ENCODE measurements at places on chromosomes 2 and 18. TPM values are rescaled to one million over a fixed set of nuclear protein-coding genes. Genes with fewer than 3 reads are reported as not detected.

DNA sequence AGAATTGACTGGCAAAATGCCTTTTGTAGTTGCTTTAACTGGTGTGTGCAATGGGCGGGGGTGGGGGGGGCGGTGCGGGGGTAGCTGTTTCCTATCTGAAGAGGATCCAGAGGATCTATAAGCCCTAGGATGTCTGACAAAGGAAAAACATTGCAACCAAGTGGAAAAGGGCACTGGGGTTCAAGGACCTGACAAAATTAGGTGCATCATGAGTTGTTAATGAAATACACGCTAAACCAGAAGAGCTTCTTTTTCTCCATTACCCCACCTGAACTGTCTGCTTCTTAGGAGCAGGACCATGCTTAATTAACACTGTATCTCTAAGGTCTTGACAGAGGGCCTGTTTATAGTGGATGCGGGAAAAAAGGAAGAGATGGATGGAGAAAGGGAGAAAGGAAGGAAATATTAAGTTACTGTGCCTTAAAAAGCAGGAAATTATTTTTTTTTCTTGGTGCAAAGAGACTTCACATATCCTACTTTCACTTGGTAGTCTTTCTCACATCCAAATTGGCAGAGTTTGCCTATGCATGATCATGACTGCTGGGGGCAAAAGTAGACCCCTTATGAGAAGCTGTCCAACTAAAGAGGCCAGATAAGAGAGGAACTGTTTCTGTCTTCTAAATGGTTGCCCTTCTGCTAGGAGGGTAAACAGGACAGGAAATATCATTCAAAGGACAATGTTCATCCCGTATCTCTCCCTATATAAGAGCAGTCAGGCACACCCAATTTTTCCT, 4.6 kb downstream of the RND3 start:
- no peak for DNase-seq

DNA sequence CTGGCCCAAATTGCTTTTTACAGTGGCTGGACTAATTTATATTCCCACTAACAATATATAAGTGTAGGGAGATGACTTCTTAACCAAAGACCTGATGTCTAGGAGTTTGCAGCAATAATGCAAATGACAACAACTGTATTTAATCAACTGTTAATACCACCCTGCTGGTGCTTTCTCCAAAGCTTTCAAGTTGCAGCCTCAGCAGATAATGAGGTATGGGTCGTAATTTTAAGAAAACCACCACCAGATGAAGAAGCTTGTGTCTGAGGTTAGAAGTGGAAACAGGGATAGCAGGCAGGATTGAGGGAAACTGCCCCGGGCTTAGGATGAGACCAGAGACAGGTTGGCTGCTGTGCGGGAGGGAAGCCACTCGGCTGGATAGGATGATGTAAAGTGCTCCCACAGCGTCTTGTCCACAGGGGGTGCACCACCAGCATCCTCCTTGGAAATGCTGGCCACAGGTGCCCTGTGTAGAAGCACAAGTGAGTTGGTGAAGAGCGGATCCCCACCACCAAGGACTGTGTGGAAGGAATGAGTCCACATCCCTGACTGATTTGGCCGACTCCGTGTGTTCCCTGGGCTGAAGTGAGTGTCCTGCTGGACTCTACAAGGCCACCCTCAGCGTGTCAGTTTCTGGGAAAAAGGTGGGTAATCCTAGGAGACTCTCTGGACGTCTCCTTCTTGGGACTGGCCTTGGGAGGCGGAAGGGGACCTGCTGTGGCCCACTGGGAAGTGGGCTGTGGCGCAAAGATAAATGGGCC, 76.1 kb upstream of the SMAD2 start:
- no peak for DNase-seq

DNA sequence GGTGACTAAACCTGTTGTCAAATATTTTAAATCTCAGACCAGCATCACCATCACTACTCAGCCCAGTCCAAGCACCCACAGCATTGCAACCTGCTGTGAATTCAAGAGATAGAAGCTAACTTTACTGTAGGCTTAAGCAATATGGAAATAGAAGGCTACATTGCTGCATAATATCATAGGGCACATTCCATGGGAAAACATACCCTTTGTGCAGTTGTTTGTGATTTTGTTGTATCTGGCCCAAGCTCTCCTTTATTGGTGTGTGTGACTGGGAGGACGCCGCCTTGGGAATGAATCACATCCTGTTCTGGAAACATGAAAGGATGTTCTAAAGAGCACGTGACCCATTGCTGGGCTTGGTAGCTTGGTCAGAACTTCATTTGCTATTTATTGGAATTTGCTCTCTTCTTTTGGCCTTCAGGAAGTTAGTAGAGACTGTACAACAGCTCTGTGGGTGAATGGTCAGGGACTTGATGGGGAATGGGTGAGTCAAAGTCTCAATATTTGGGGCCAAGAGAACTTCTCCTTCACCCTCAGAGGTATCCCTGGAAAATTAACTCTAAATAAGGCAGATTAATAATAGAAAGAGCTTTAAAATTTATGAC, 106.8 kb upstream of the SERPINE2 start:
- no peak for DNase-seq

DNA sequence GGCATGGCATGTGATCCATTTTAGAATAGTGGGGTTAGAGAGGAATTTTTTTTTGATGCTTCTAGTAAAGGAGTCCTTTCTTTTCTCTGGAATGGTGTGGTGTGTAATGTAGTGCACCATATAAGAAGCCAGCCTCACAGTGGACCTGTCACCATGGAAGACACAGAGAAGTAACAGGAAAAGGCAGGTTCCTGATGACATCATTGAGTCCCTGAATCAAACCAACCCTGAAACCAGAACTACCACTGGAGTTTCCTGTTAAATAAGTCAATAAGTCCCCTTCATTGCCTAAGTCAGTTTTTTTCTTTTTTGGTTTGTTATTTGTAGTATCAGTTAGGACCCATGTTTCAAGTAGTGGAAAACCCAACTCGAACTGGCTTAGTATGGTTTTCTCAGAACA, 11.9 kb downstream of the ADCYAP1 start:
- DNase-seq, result no peak

DNA sequence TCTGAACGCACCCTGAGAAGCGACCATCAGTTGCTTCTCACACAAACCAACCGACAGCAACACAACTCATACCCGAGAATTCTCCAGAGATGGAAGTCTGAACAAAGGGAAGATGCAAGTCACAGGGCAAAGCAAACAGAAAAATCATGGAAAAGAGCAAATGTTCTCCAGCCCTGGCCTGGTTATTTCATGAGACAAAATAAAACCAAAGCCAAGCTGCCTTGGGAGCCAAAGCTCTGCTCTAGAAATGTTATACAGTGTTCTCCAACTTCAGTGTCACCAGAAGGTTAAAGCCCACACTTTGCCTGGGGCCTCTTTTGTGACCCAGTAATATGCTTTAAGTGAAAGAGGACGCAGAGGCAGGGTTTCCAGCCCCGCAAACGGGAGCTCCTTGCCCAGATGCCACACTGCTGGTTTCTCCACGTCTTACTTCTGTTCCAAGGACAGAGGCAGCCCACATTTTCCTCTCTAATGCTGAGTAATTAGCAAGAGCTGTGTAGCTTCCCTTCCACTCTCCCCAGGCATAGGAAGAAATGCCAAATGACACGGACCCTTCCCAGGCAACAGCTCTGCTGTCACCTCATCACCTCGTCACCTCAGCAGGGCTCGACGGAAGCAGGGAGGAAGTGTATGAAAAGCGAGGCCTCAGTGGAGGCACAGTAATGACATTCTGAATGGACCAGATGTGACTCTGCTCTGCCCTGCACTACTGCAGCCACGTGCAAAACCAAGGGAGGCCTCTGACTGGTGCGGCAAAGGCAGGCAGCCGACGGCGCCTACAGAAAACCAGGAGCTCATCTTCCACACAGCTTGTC, 64.7 kb downstream of the FBXO15 start:
- DNase-seq, result peak; percentile 31

- no peak for DNase-seq
Observed at GRCh38 chr2:26456440-26457250, 21.3 kb downstream of the OTOF start.

GRCh38 chr2:7758073-7758759, 841.0 kb downstream of the RNF144A start:
- no peak for DNase-seq

DNA sequence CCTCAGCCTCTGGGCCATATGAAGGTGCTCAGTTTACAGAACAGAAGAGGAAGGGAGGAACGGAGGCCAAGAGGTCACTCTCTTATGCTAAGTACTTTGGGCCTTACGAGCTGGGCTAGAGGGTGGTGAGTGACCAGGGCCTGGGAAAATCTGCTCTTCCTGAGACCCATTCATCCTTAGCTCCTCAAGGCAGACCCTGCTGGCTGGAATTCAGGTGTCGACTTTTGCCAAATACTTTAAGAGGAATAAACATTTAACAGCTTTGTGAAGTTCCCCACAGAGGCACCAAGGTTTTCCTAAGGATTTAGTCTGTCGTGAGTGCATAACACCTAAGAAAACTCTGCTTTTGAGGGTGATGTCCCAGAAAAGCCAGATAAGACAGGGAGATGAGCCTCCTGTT, 129.7 kb upstream of the SIX2 start:
- DNase-seq, result no peak

- DNase-seq, result no peak
Observed at GRCh38 chr18:23800902-23801301, 111.6 kb downstream of the LAMA3 start.

- DNase-seq, result no peak
Observed at GRCh38 chr2:11562011-11562410, 28.2 kb downstream of the GREB1 start.

STARD7 gene
- 126 TPM for total RNA-seq

VSNL1 gene
- total RNA-seq, result not detected

DNAH6 gene
- 1.00 TPM for total RNA-seq

NFATC1 gene
- 37.1 TPM for total RNA-seq

EMILIN1 gene
- total RNA-seq, result 0.56 TPM

ANO7 gene
- total RNA-seq, result 0.12 TPM

SERPINB3 gene
- not detected for total RNA-seq

Data from activated CD4-positive, alpha-beta T cell treated with anti-CD3 and anti-CD28 coated beads, Interleukin-2, amount 10 ng/mL, durations not matched to agents 7 days and 5 days (primary cell).